ENCODE measurements at places on chromosomes 4 and X. TPM values are rescaled to one million over a fixed set of nuclear protein-coding genes. Genes with fewer than 3 reads are reported as not detected.

DNA sequence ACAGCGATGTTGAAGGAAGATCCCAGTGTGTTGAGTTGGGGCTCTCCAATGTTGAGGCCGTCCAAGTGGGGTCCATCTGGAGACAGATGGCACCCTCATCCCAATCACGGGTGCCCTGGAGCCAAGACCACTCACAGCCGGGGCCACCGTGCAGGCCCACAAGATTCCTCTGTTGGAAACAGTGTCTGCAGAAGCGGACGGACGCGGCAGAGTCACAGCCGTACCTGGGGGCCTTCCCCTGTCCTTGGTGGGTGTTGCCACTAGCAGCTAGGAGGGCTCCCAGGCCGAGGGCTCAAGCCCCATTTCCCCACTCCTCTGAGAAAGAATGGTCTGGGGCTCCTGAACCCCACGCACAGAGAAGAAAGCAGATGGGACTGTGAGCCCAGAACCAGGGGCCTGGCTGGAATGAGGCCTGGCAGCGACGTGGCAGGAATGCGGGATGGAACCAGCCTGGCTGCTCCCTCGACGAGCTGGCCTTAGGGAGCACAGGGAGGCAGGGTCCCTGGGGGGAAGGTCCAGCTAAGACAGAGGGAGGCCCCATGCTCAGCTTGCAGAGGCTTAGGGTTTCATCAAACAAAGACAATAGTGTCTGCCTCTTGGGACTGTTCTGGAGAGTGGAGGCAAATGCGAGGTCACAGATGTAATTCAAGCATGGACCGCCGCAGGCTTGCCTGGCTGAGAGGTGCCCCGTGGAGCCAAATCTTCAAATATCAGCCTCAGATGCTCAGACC is 228.9 kb downstream of the AFAP1 start:
- DNase-seq: no peak

DNA sequence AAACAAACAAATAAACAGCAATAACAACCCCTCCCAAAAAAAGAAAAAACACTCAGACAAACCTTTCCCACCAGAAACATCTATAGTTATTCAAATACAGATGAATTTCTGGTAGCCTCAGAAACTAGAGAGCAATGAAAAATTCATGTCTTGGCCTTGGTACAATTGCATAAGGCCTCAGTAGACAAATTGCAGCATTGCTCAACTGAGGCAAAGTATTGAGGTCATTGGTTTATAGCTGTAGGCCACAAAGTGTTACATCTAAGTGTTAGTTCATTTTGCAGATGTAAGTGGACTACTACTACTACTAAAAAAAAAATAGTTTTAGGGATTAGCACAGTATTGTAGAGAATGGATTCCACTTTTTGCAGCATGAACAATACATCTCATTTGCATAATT is 2268.3 kb downstream of the ARAP2 start:
- no peak for DNase-seq

DNA sequence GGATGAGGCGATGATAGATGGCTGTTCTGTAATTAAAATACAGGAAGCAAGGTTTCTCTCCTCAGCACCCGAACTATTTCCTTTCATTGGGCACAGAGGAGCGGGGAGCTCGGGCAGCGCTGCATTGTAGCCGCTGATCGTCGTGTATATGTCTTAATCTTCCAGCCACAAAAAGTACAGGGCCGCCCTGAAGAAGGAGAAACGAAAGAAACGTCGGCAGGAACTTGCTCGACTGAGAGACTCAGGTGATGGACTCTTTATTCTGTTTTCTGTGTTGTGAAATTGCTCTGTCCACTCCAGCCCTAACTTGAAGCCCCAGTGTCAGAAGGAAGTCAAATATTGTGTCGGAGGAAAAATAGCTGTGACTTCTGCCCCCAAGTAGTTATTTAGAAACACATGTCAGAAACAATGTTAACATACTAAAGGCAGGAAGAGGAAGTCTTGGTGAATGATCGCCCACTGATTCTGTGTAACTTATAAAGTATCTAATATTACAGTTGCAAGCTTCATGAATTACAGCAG is 546 bp downstream of the ZRSR2 start:
- DNase-seq: no peak

GRCh38 chr4:170137927-170138326 is 48.2 kb upstream of the AADAT start:
- DNase-seq: no peak

GRCh38 chr4:82583897-82584587 is 22.3 kb upstream of the TMEM150C start:
- no peak for DNase-seq

Gene TBC1D8B
- total RNA-seq: 3.6 TPM

GRCh38 chrX:1476682-1477081 is 24.0 kb upstream of the ASMTL start:
- DNase-seq: no peak

- DNase-seq: no peak
Measured at GRCh38 chr4:17981063-17981462, 40.5 kb downstream of the LCORL start.

Gene HSFX2
- total RNA-seq: not detected

DNA sequence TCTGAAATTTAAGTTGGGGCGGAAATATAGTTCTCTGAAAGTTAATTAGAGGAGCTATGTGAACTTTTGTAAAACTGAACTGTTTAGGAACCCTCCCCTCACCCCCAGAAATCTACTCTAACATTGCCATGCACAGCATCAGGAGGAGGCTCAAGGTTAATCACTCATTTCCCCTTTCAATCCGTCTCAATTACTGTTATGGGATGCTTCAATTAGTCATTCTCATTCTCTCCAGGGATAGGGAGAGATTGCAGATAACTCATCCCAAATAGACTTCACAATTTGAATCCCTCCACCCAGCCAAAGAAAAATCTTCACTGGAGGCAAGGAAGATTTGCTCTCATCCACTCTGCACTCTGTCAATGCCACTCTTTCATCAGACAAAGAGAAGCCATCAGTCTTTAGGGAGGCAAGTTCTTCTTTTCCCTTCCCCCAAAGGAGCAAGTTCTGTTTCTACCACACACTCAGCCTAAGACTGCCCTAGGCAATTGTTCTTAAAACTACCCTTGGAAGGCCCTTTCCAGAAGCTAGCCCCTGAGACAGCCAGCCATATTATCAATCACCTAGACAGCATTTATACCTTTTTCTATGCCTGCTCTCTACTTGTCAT is 140.4 kb downstream of the SLC10A7 start:
- DNase-seq: no peak

Gene FHIP1A
- total RNA-seq: 0.12 TPM

Gene NUDT6
- 16.4 TPM for total RNA-seq

- no peak for DNase-seq
Measured at GRCh38 chr4:102356562-102357202, 11.4 kb upstream of the SLC39A8 start.

DNA sequence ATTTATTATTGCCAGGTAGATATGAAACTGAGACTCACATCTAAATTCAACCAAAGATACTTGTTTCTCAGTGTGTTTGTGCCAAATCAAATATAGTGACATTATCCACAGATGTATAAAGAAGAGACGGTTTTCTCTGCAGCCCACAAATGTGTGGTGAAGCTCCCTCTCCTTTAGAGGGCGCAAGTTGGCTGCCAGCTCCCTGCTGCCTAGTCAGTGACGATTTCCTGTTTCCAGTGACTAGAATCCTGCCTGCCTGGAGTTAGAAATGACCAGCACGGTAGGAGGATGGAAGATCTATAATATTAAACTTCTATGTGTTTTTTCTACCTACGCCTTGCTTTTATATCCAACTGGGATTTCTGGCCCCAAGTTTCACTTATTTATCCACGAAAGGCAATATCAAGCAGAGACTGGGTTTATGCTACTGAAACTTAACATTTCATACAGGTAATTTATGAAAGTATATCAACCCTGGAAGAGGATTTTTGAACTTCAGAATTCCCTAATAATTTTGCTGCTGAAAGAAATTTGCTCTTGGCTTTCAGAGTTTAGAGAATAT is 1793.7 kb upstream of the TENM3 start:
- DNase-seq: peak; percentile 69

- no peak for DNase-seq
Measured at GRCh38 chr4:41678086-41678816, 70.3 kb downstream of the PHOX2B start.

DNA sequence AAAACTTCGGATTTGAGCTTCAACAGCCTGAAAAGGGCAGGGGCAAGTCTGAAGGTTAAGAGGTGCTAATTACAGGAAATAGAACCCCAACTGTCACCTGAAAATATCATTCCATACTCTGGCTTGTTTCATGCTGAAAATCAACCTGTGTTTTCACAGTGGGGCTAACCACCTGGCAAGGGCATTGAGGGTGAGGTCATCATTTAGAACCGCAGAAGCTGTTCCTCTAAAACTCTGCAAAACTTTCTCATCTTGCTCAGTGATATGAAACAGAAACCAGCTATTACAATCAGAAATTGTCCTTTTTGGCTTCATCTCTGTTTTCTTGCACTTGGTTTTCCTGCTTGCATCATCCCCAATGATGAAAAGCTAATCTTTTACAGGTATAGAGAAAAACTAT is 247.6 kb downstream of the DCLK2 start:
- DNase-seq: no peak

Gene CAPN6
- total RNA-seq: 0.02 TPM

Gene DSPP
- total RNA-seq: not detected

GRCh38 chr4:183875251-183875825 is 29.8 kb upstream of the STOX2 start:
- no peak for DNase-seq

GRCh38 chr4:182141061-182141460 is 102.1 kb upstream of the TENM3 start:
- DNase-seq: no peak

Gene F9
- not detected for total RNA-seq

Gene CT47A1
- total RNA-seq: not detected

GRCh38 chr4:155618183-155618838 is 48.3 kb upstream of the GUCY1A1 start:
- DNase-seq: no peak

- DNase-seq: no peak
Measured at GRCh38 chrX:3184176-3184930, 143.1 kb downstream of the ARSF start.

DNA sequence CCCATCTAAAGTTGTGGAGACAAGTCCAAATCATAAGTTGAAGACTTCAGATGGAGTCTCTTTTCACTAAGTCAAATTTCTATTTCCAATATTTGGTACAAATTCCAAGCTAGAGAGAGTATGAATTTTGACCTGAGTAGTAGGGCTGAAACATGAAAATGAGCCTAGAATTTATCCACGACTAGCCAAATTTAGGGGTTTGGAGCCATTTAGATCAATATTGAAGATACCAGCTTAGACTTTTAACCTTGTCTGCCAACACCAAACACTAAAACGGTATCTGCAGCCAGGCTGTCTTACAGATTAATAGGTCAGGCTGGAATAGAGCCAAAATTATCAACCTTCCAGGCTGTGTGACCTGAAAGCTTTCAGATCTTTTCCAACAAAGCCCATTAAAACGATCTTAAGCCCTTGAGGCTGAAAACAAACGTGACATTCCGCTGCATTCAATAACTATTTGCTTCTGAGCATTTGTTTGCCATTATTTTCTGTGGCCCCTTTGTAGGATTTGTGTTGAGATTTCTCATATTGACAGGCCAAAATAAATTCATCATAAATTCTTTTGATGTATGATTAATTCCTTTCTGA is 268.7 kb upstream of the DKK2 start:
- DNase-seq: no peak

Gene TMEM31
- not detected for total RNA-seq

DNA sequence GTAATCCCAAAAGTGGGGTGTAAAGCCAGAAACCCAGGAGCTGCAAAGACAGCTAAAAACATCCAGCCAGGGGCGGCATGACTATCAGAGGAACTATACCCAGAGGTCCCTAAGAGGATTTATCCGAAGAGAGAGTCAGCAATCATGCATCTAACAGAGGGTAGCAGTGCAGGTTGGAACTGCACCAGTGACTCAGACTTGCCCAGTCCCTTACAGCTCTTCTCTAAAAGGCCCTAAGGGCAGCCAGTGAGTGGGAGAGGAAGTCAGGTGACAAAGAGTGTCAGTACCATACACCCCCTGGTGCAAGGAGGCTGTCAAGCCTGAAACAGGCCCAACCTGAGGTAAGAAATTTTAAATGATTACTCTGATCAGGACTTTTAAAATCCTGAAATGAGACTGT is 88.1 kb downstream of the CAMK2D start:
- DNase-seq: no peak

Gene EDNRA
- 0.35 TPM for total RNA-seq

Gene FAM200B
- total RNA-seq: 57.2 TPM

GRCh38 chrX:111244235-111244750 is 26.0 kb downstream of the CAPN6 start:
- peak; percentile 20 for DNase-seq

- no peak for DNase-seq
Measured at GRCh38 chrX:100939333-100939732, 10.6 kb upstream of the XKRX start.

Gene RRH
- total RNA-seq: not detected

GRCh38 chrX:17738737-17739535 is 1.6 kb downstream of the SCML1 start:
- DNase-seq: no peak

GRCh38 chr4:159279084-159279483 is 176.2 kb downstream of the RAPGEF2 start:
- no peak for DNase-seq

- DNase-seq: no peak
Measured at GRCh38 chr4:71293705-71294104, 45.1 kb upstream of the SLC4A4 start.

Gene IBSP
- not detected for total RNA-seq

GRCh38 chr4:122003335-122003734 is 51.5 kb upstream of the TRPC3 start:
- peak; percentile 42 for DNase-seq

Gene IL2
- total RNA-seq: not detected

Gene KCND1
- 0.72 TPM for total RNA-seq

Gene MAGEB17
- not detected for total RNA-seq

DNA sequence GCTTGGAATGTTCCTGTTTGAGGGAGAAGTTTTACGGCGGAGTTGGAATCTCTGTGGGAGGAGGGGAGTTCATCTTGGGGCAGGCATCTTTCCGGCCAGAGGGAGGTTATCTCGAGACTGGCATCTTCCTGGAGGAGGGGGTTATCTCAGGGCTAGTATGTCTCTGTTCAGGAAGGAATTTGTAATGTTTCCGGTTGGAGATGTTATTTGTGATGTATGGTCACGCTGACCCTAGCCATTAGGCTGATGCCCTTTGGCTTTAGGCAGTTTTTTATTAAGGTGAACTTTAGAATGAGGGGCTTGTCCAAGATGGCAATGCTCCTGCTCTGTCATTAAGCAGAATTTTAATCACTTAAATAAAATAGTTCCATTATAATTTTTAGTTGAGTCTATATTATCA is 449.7 kb downstream of the PCDH10 start:
- no peak for DNase-seq

Gene ATP8A1
- total RNA-seq: 7.9 TPM

GRCh38 chr4:27198971-27199370 is 338.3 kb downstream of the STIM2 start:
- DNase-seq: no peak

All from NCI-H460 (cell line).